ENCODE measurements at places on chromosomes 2 and 18. TPM values are rescaled to one million over a fixed set of nuclear protein-coding genes. Genes with fewer than 3 reads are reported as not detected.

The TSPYL6 gene
- not detected for total RNA-seq

The CBLN2 gene
- 0.12 TPM for total RNA-seq

The OTOS gene
- total RNA-seq = not detected

The FASTKD1 gene
- total RNA-seq = 7.0 TPM

The POTEF gene
- not detected for total RNA-seq

The GAREM1 gene
- 7.4 TPM for total RNA-seq

The G6PC2 gene
- not detected for total RNA-seq

The MRPS5 gene
- total RNA-seq = 35.1 TPM

The CHRNG gene
- not detected for total RNA-seq

The CDKL4 gene
- total RNA-seq = 0.58 TPM

The COL4A3 gene
- not detected for total RNA-seq

The SERPINB13 gene
- total RNA-seq = not detected

The RTP5 gene
- not detected for total RNA-seq

The CCDC102B gene
- 5.8 TPM for total RNA-seq

The CD8B gene
- not detected for total RNA-seq

The NYAP2 gene
- not detected for total RNA-seq

The PTH2R gene
- not detected for total RNA-seq

The NT5C1B gene
- not detected for total RNA-seq

The KCNJ3 gene
- 0.09 TPM for total RNA-seq

The CCBE1 gene
- total RNA-seq = 24.2 TPM

The RNF181 gene
- 188 TPM for total RNA-seq

The SGPP2 gene
- not detected for total RNA-seq

The HTR2B gene
- 8.0 TPM for total RNA-seq

The NCKAP5 gene
- total RNA-seq = 0.12 TPM

The ASPRV1 gene
- 0.70 TPM for total RNA-seq

The TSHZ1 gene
- 6.2 TPM for total RNA-seq

The MTHFD2 gene
- 159 TPM for total RNA-seq

The AQP12A gene
- not detected for total RNA-seq

The EFHD1 gene
- total RNA-seq = 1.1 TPM

The PSMA8 gene
- total RNA-seq = not detected

The PRKRA gene
- total RNA-seq = 35.9 TPM

The FER1L5 gene
- total RNA-seq = under 0.01 TPM

The LOXHD1 gene
- total RNA-seq = not detected
